ENCODE measurements at places on chromosomes 5 and 9.
A peak's percentile ranks its signal among the peaks of the same experiment; 100 is the strongest.

DNA sequence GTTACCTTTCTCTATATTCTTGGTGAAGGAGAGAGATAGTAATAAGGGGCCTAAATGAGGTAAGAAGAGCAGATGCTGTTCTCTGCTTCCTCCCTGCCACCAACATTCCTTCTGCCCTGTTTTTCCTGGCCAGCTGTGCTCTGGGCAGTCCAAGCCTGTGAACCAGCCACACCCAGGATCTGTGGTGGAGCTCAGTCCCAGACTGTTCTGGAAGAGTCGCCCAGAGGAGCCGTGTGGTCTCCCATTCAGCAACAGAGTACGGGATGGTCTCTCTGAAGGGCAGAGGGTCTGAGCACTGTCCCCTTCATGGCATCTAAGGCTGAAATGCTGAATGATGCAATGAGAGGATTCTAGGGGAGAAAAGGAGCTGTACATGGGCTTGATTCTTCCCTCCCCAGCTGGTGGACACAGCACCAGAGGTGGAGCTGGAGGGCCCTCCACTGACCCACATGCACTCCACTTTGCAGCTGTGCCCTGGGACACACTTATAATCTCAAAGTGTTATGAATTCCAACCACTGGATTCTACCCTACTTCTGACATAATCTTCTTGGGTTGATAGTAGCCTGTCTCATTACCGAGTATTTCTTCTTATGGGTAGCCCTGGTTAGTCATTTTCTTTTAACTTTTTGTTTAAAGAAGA is 70.8 kb upstream of the RPS23 start:
- no peak for DNase-seq

DNA sequence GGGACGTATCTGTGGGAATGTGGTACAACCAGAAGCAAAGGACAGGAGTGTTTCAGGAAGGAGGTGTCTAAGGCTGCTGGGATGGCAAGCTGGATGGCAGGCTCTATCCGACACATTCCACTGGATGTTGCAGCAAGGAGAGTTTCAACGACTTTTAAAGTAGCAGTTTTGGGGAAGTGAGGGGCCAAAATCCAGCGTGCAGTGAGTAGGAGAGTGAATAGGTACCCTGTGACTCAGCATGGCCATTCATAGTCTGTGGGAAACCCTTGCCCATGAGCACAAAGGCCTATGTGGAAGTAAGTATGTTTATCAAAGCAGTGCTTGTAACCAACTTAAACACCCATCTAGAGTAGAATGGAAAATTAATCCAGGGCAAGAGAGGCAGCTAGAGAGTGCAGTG is 664.7 kb downstream of the ACTL7B start:
- DNase-seq, result no peak

DNA sequence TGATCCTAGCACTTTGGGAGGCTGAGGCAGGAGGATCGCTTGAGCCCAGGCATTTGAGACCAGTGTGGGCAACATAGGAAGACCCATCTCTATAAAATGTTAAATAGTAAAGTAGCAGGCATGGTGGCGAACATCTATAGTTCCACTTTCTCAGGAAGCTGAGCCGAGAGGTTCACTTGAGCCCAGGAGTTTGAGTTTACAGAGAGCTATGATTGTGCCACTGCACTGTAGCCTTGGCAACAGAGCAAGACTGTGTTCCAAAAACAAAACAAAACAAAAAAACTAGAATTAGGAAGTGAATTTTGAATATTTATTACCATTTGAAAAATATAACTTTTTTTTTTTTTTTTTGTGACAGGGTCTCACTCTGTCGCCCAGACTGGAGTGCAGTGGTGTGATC is 26.8 kb upstream of the PAX5 start:
- DNase-seq, result no peak

- DNase-seq, result no peak
Measured at GRCh38 chr5:62653864-62654575, 75.4 kb downstream of the LRRC70 start.

GRCh38 chr5:160039810-160040470 is 31.0 kb downstream of the TTC1 start:
- DNase-seq, result no peak

DNA sequence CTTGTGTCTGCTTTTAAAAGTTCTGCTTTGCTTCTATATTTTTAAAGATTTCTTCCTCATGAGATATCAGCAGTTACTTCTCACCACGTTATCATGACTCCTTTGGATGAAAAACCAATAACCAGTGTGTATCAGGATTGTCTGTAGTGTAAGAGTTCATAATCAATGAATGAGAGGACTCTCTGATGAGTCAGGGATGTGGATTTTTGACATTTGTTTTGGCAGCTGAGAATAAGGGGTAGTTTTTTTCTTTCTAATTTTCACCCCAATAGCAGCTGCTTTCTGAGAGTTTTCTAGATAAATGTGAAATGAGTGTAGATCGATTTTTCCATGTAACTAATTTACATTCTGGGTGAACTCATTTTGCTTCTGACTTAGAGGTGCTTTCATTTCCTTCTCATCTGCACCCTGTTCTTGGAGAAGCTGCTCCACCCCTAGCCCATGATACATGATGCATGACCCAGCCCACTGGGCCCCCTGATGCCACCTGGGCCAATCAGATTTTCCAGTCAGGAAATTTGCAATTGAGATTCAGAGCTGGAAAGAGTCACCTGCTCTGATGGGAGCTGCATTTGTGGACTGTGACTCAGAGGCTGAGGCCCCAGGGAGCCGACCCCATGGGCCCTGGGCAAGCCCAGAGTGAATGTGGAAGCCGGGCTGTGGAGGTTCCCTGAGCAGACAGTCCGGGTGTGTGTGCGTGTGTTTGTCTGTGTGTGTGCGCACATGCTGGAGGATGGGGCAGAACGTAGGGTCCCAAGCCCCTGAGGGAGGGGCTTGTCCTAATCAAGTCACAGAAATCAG is 159.3 kb downstream of the RGS3 start:
- DNase-seq, result peak; percentile 97

DNA sequence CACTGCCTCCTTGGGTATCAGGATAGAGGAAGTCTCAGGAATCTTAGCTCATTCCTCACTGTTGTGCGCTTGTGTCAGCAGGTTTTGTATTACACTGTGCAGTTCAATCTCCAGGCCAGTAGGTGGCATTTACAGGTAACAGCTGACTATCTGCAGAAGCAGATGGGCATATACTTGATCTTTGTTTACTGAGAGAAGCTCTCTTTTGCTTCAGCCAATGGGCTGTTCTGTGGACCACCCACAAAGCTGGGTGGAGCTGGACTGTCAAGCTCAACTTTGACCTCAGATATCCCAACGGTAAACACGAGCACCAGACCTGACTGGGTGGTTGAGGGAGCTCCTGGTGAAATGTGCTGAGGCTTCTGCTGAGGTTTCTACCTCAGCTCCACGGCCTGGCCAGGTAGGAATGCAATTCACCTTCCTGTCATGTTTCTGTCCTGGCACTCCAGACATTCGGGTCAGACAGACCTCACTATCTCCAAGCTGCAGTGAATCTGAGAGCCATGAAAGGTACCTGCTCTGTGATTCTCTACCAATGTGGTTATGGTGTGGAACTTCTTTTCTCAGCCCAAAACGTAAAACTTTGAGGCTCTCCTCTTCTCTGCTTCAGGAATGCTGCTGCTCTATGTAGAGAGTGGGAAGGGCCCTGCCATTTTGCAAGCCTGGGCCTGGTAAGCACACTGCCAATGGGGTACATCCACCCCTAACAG is 167.9 kb upstream of the ACTBL2 start:
- DNase-seq, result peak; percentile 88

- DNase-seq, result peak; percentile 46
Measured at GRCh38 chr9:93582115-93582514, 5.7 kb downstream of the PHF2 start.

GRCh38 chr9:99040911-99041582 is 63.9 kb upstream of the TGFBR1 start:
- DNase-seq, result peak; percentile 96

- DNase-seq, result no peak
Measured at GRCh38 chr5:72849546-72849945, 33.1 kb downstream of the TNPO1 start.

GRCh38 chr9:108811944-108812343 is 43.8 kb downstream of the ACTL7B start:
- DNase-seq, result no peak

GRCh38 chr5:150080696-150081435 is 5.5 kb downstream of the CSF1R start:
- peak; percentile 41 for DNase-seq

GRCh38 chr5:136079195-136079985 is 50.6 kb downstream of the TGFBI start:
- DNase-seq, result no peak

- no peak for DNase-seq
Measured at GRCh38 chr9:114238472-114238871, 83.1 kb downstream of the COL27A1 start.

- DNase-seq, result no peak
Measured at GRCh38 chr9:136784249-136784996, 6.7 kb upstream of the TMEM141 start.

GRCh38 chr5:5826911-5827310 is 404.4 kb downstream of the ICE1 start:
- peak; percentile 63 for DNase-seq

- no peak for DNase-seq
Measured at GRCh38 chr5:59008816-59009473, 426.1 kb downstream of the RAB3C start.

GRCh38 chr5:39005566-39006232 is 68.5 kb downstream of the RICTOR start:
- DNase-seq, result no peak

GRCh38 chr5:148965511-148966265 is 97.2 kb downstream of the SH3TC2 start:
- DNase-seq, result peak; percentile 77

DNA sequence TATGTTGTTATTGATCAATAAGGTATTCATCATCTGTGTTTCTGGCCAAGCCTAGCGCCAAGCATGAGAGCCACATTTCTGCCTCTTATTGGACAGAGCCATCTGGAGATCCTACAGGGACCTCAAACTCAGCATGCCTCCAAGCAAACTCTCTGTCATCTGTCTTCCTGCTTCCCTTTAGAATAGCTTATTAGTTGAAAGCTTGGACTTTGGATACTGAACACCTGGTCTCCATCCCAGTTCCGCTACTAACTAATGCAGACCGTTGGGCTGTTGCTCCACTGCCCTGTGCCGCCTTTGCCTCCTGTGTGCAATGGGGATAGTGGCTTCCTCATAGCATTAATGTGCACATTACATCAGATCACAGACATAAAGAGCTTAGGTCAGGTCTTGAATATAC is 65.5 kb downstream of the MAP1B start:
- DNase-seq, result no peak

DNA sequence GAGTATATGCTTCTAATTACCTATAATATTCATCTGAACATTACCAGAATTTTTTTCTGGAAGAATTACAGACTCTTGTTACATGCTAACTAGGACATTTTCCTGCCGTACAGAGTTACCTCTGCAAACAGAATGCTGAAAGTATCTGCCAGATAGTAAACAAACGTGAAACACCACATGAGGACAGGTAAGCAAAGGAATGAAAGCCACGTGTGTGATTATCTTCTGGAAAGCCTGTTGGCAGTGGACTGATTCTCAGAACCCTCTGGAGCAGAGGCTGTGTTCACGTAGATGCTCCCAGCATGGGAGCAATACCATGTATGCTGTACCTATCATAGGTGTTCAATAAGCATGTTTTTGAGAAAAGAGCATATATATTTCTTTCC is 472.6 kb downstream of the ENC1 start:
- no peak for DNase-seq

GRCh38 chr5:78280261-78280660 is 14.2 kb downstream of the AP3B1 start:
- no peak for DNase-seq

DNA sequence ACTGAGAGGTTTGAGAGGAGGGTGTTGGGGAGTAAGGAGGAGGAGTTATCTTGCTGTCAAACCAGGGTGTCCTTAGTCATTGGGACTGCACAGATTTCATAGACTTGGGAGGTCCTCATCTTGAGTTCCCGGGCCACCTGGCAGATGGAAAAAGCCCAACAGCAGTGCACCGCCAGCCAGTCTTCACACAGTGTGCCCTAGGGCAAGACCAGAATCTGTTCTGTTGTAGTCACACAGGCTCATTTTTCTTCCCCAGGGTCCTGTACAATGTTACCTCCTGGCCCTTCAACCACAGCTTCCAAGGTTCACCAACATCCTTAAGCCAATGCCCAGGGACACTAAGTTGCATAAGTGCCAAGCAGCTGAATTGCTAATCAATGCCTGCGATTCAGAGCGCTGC is 21.0 kb downstream of the PLAC8L1 start:
- no peak for DNase-seq

DNA sequence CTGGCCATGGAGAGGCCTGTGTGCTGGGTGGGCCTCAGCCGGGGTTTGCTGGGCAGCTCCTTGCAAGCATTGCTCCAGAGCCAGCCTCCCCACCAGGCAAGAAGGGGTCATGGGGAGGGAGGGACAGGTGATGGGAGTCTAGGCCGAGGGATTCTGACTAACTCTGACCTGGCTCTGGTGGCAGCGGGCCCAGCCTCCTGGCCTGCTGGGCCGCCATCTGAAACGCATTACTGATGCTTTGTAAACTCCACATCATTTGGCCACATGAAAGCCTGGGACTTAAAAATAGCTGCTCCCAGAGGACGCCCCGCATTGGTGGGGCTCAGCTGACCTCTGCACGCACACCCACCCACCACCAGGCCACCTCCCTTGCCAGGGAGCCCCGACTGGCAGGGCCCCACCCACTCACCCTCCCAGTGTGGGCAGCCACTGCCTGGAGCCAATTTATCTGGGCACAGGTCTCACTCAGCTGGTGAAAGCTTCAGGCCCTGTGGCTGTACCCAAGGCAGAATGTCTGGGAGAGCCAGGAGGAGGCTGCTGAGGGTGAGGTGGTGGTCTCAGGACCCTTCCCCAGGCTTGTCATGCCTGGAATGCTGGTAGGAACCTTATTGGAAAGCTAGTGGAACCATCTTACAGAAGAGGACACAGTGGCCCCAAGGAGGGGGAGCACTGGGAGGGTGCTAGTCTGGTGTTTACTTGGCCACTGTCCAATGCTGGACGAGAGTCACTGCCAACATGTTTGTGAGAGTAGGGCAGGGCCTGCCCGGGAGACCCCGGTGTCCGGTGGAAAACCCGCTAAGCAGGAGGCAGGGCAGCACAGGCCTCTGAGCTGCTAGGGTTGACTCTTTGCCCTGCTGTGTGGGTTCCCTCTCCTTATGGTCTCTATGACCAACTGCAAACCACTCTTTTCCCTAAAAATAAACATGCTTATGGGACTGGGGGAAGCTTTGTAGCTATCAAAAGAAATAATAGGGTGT is 10.8 kb downstream of the TCF7 start:
- no peak for DNase-seq

GRCh38 chr5:137808503-137809135 is 54.5 kb upstream of the HNRNPA0 start:
- DNase-seq, result peak; percentile 56
